ENCODE measurements at places on chromosomes 6 and 20.

DNA sequence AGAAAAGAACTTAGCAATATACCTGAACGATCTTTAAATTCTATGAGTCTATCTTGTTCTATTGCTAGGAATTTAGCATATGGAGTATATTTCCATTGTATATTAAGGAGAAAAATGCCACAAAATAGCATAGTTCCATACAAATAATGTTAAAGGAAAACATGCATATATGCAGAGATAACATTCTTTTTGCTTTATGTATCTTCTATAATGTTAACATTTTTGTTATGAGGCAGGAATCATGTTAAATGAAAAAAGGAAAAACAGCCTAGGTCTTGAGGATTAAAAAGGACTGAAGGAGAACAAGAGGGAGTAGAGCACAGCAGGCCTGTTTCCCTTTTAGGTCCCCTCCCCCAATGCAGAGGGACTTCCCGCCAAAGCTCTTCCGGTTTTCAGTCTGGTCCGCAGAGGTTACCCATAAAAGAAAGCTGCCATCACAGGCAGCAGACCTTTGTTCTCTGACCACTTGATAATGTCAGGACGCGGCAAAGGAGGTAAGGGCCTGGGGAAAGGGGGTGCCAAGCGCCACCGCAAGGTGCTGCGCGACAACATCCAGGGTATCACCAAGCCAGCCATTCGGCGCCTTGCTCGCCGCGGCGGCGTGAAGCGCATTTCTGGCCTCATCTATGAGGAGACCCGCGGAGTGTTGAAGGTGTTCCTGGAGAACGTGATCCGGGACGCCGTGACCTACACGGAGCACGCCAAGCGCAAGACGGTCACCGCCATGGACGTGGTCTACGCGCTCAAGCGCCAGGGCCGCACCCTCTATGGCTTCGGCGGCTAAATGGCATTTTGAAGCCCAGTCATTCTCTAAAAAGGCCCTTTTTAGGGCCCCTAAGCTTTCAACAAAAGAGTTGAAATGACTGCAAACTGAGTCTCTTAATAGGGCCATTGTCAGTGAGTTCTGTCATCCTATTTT is 108.4 kb upstream of the PRSS16 start:
- DNase-seq, result no peak

GRCh38 chr6:161351858-161352257 is 78.0 kb upstream of the AGPAT4 start:
- no peak for DNase-seq

GRCh38 chr6:140766999-140767398 is 1365.7 kb upstream of the GJE1 start:
- DNase-seq, result no peak

DNA sequence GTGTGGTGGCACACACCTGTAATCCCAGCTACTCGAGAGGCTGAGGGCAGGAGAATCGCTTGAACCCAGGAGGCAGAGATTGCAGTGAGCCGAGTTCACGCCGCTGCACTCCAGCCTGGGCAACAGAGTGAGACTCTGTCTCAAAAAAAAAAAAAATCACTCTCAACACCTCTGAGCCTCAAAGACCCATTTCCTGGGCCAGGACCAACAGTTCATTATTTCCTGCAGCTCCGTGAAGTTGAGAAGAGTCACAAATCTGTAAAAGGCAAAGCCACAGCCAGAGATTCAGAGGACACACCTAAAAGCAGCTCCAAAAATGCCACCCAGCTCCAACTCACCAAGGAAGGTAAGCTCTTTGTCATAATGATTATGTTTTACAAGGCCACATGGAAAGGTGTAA is 15.2 kb upstream of the NOP56 start:
- DNase-seq, result no peak

GRCh38 chr20:23114018-23114417 is 27.9 kb upstream of the CD93 start:
- no peak for DNase-seq

- no peak for DNase-seq
Observed at GRCh38 chr6:78995346-78995745, 82.7 kb downstream of the PHIP start.

GRCh38 chr20:62267543-62267942 is 29.2 kb downstream of the OSBPL2 start:
- no peak for DNase-seq

GRCh38 chr6:139294090-139294489 is 2.3 kb upstream of the TXLNB start:
- DNase-seq, result no peak
